Upper lobe of right lung (tissue), 1 donor: ENCODE measurements at places on chromosomes 13 and 19.

DNA sequence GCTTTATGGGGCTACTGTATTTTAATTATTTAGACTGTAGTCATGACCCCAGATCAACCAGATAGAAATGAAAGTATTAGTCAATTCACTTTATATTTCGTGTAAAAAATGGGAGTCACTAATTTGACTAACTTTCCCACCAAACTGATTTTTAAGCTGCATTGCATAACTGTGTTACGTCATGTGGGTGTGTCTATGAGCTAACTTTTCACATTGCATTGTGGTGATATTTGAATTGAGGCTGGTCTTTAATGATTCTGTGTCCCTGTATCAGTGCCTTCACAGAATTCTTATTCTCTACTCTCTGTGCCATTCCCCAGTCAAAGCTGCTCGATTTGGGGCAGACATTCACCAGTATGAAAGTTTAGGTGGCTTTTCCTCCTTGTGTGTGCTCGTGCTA, 172.7 kb upstream of the MAB21L1 start:
- no peaks in the 10 kb centered on the region for H3K4me1 ChIP-seq
- DNase-seq = no peak
- no peak overlapping the region for H3K4me3 ChIP-seq
- no peak overlapping the region for H3K27ac ChIP-seq
- no peaks in the 10 kb centered on the region for H3K27me3 ChIP-seq

DNA sequence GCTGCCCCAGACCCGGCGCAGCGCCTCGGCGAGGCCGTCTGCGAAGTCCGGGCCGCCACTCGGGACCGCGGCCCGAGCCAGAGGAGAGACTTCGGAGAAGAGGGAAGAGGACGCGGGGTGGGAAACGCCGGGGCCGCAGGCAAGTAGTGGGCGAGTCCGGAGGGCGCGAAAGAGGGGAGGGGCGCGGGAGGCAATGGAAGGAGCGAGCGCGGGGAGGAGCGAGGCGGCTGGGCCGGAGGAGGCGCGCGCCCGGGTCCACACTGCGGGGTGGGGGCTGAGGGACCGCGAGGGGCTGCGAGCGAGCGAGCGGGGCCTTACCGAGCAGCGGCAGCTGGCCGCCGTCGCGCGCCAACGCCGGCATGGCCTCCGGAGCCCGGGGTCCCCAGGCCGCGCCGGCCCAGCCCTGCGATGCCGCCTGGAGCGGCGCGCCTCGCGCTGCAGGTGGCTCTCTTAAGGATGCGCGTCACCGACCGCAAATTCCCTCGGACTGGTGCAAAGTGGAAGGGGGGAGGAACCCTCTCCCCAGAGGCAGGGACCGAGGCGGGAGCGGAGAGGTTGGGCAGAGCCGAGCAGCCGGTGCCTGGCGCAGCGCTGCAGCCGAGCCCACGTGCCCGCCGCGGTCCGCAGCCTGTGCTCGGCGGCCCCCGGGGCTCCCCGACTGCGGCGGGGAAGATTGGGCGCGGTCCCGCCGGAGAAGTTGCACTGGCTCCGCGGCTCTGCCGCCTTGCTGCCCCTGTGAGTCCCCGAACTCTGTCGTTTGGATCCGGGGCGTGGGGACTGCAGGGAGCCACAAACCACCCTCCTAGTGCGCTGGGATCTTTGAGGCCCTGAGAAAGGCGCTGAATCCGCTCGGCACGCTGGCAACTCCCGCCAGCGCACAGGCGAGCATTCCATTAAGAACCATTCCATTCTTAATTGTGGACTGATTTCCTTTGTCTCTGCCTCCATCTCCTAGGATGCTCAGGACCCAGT, at the start of gene FLT3:
Gene FLT3 (minus strand): TSS at position 427 of the 972 bp plus-strand sequence. CDS start 66 bp downstream, at position 361.
- H3K4me3 ChIP-seq = peak within 1 kb of the TSS; percentile 42
- peaks cover 86% of the 10 kb centered on the region for H3K27me3 ChIP-seq
- H3K36me3 ChIP-seq = no peaks in the 10 kb centered on the region
- peaks cover 6% of the 10 kb centered on the region for H3K4me1 ChIP-seq
- no peak within 1 kb of the TSS for H3K27ac ChIP-seq
- peak; percentile 70 for DNase-seq

- H3K27ac ChIP-seq = no peak overlapping the region
- DNase-seq = no peak
- no peaks in the 10 kb centered on the region for H3K36me3 ChIP-seq
- H3K4me3 ChIP-seq = no peak overlapping the region
Measured at GRCh38 chr13:44046428-44046827, 166.7 kb downstream of the LACC1 start.

GRCh38 chr19:32606289-32606688, 25.3 kb downstream of the PDCD5 start:
- H3K4me3 ChIP-seq = no peak overlapping the region
- H3K27me3 ChIP-seq = no peaks in the 10 kb centered on the region
- no peak for DNase-seq
- H3K36me3 ChIP-seq = peaks cover 68% of the 10 kb centered on the region
- no peaks in the 10 kb centered on the region for H3K4me1 ChIP-seq

- H3K4me1 ChIP-seq = peaks cover 6% of the 10 kb centered on the region
- H3K27ac ChIP-seq = no peak overlapping the region
- no peaks in the 10 kb centered on the region for H3K27me3 ChIP-seq
Measured at GRCh38 chr19:7772752-7773291, 9.8 kb downstream of the CLEC4M start.

DNA sequence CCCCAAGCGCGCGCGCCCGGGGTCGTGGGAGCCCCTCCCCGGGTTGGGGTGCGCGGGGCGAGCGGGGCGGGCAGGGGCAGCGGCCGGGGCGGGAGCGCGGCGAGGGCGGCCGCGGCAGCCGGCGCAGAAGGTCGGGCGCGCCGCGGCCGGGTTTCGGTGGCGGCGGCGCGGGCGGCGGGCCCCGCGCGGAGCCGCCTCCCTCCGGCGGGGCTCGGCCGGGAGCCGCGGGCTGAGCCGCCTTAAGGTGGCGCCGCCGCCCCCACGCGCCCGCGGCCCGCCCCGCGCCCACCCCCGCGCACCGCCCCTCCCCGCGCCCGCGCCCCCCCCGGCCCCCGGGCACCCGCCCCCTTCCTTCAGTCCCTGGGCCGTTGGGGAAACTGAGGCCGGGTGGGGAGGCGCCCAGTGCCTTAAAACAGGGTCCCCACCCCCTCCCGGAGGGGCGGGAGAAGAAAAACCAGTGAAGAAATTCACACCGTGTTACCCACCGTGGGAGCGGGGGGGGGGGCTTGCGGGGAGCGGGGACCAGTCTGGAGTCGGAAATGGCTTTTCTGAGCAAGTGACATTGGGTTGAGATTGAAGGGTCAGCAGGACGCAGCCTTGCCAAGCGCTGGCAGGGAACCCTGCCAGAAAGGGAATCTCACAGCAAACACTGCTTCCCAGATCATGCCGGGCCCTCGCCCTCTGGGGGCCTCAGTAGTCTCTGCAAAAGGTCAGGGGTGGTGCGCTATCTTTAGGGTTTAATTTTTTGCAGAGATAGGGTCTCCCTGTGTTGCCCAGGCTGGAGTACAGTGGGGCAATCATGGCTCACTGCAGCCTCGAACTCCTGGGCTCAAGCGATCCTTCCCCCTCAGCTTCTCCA, at the start of gene TLE2:
Gene TLE2 (minus strand): TSS at position 216 of the 859 bp plus-strand sequence. CDS start 376 bp downstream, outside the sequence.
- no peaks in the 10 kb centered on the region for H3K36me3 ChIP-seq
- H3K27me3 ChIP-seq = no peaks in the 10 kb centered on the region
- DNase-seq = no peak
- peaks cover 8% of the 10 kb centered on the region for H3K4me1 ChIP-seq
- peak within 1 kb of the TSS; percentile 59 for H3K4me3 ChIP-seq
- peak within 1 kb of the TSS; percentile 49 for H3K27ac ChIP-seq

DNA sequence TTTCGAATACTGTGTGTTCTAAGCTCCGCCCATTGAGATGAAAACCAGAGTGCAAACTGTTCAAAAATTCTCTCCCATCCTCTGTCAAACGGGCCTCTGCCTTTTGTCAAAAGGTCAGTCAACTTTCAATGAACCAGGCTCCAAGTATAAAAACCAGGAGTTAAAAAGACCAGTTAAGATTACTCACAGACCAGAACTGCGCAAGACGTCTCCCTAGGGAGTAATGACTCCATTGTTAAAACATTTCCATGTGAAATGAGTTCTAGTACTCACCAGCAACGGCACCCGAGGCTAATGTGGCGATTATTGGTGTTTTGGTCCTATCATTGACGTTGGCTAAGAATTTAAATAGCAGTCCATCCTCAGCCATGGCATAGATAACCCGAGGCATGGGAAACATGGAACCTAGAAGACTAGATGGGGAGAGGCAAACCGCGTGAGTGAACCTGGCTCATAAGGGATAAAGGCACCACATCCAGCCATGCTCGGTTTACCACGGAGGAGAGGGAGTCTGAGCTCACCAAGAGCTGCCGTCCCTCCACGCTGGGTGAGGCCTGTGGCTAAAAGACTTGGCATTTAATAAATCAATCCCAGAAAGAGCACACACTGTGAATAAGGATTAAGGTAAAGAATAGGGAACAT, 73.3 kb downstream of the SLC7A1 start:
- no peak overlapping the region for H3K27ac ChIP-seq
- no peaks in the 10 kb centered on the region for H3K4me1 ChIP-seq
- no peak for DNase-seq
- no peaks in the 10 kb centered on the region for H3K27me3 ChIP-seq
- peaks cover 25% of the 10 kb centered on the region for H3K36me3 ChIP-seq
- no peak overlapping the region for H3K4me3 ChIP-seq

DNA sequence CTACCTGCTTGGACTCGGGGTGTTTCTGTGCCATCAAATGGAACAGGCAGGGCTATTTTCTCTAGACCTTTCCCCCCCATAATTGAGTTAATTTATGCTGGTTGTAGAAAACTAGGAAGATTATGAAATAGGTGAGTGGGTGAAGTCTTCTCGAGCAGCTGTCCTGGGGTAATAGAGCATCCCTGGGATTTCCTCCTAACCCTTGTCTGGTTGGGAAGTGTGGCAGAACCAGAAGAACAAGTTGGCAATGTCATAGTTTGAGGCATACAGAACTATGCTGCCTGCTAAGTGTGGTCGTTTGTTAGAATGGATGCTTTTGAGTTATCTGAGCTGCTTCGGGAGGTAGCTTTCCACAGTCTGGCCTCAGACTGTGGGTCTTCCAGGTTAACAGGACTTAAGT, 3.7 kb downstream of the GATAD2A start:
- H3K27ac ChIP-seq = no peak overlapping the region
- DNase-seq = no peak
- H3K4me3 ChIP-seq = no peak overlapping the region
- no peaks in the 10 kb centered on the region for H3K27me3 ChIP-seq

DNA sequence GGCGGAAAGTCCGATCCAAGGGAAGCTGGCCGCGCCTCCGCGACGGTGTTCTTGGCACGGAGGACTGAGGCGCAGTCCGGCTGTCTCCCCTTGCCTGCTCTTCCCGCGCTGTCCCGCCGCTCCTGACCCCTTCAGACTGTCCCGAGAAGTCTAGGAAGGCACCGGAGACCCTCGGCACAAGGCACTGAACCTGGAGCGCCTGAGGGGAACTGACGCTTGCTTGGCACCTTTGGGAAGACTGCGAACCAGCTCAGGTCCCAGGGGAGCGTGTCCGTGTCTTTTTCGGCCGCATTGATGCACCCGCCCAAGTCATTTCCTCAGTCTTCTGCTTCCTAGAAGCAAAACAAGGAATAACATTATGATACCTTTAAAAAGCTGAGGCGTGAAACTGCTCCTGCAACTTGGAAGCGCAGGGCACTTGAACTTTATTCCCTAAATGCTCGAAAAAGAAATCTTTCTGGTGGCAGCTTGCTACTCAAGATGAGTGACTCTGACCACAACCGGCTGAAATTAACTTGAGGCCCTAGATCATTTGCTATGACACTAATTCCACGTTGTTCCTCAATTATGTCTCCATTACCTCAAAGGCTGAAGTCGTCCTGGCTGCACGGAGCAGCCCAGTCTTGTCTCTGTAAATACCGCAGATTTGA, 735 bp upstream of the FLT1 start:
- H3K4me1 ChIP-seq = peaks cover 27% of the 10 kb centered on the region
- H3K36me3 ChIP-seq = no peaks in the 10 kb centered on the region
- peak; percentile 77 for DNase-seq

DNA sequence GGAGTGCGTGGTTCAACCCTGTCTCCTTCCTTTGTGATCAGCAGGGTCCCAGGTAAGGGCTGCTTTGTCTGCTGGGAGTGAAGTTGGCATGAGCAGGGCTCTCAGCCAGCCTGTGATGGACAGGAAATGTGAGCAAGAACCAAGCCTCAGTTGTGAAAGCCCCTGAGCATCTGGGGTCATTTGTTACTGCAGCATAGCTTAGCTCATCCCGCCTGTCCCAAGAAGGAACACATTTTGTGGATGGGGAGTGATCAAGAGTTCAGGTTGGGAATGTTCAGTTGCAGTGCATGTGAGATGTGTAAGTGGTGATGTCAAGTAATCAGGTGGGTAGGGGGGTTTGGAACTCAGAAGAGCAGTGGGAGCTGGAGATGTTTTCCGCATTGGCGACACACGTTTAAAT, 152.4 kb downstream of the DPF1 start:
- DNase-seq = no peak
- H3K4me3 ChIP-seq = no peak overlapping the region
- H3K27ac ChIP-seq = no peak overlapping the region
- H3K27me3 ChIP-seq = no peaks in the 10 kb centered on the region
- H3K36me3 ChIP-seq = no peaks in the 10 kb centered on the region
- H3K4me1 ChIP-seq = no peaks in the 10 kb centered on the region

- H3K27me3 ChIP-seq = no peaks in the 10 kb centered on the region
- no peak overlapping the region for H3K27ac ChIP-seq
- DNase-seq = no peak
- H3K4me1 ChIP-seq = peaks cover 21% of the 10 kb centered on the region
- H3K4me3 ChIP-seq = no peak overlapping the region
Measured at GRCh38 chr19:40742477-40742876, 7.8 kb downstream of the ACTMAP start.

- no peaks in the 10 kb centered on the region for H3K27me3 ChIP-seq
- no peaks in the 10 kb centered on the region for H3K4me1 ChIP-seq
- H3K27ac ChIP-seq = no peak overlapping the region
- DNase-seq = no peak
- no peaks in the 10 kb centered on the region for H3K36me3 ChIP-seq
- peak overlapping the region; percentile 50 for H3K4me3 ChIP-seq
Measured at GRCh38 chr19:36257520-36257876, 42.6 kb downstream of the ZNF146 start.

GRCh38 chr19:45819769-45820168, 4.7 kb upstream of the RSPH6A start:
- no peaks in the 10 kb centered on the region for H3K27me3 ChIP-seq
- no peak overlapping the region for H3K4me3 ChIP-seq
- peaks cover 3% of the 10 kb centered on the region for H3K4me1 ChIP-seq
- no peak for DNase-seq

GRCh38 chr19:19457671-19458070, 52.2 kb downstream of the GATAD2A start:
- no peak for DNase-seq
- H3K4me3 ChIP-seq = no peak overlapping the region
- no peaks in the 10 kb centered on the region for H3K27me3 ChIP-seq
- no peaks in the 10 kb centered on the region for H3K36me3 ChIP-seq
- H3K27ac ChIP-seq = peak overlapping the region; percentile 82

- no peak overlapping the region for H3K27ac ChIP-seq
- no peak for DNase-seq
- no peak overlapping the region for H3K4me3 ChIP-seq
- H3K4me1 ChIP-seq = no peaks in the 10 kb centered on the region
- no peaks in the 10 kb centered on the region for H3K27me3 ChIP-seq
Measured at GRCh38 chr19:9054765-9055164, 32.1 kb upstream of the OR1M1 start.
